ENCODE measurements at places on chromosomes 5 and 9.

DNA sequence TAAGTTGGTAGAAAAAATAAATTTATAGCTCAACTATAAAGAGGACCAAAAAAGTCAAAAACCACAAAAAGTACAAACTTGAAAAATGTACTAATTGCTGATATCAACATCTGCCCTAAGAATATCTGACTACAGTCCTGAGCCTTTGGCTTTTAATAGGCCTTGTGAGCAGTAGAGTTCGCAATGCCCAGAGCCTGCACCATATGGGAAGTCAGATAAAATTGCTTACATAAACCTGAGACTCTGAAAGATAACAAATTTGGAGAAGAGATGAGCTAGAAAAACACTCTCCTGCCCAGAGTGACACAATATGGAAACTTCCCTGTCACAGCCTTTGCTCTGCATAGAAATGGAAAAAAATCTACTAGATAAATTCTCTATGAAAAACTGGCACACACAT lies 368.0 kb upstream of the GRIN3A start:
- DNase-seq: no peak

GRCh38 chr9:136882109-136882946 lies 4.0 kb upstream of the TRAF2 start:
- no peak for DNase-seq

GRCh38 chr9:71980266-71981190 lies 69.1 kb downstream of the C9orf85 start:
- no peak for DNase-seq

DNA sequence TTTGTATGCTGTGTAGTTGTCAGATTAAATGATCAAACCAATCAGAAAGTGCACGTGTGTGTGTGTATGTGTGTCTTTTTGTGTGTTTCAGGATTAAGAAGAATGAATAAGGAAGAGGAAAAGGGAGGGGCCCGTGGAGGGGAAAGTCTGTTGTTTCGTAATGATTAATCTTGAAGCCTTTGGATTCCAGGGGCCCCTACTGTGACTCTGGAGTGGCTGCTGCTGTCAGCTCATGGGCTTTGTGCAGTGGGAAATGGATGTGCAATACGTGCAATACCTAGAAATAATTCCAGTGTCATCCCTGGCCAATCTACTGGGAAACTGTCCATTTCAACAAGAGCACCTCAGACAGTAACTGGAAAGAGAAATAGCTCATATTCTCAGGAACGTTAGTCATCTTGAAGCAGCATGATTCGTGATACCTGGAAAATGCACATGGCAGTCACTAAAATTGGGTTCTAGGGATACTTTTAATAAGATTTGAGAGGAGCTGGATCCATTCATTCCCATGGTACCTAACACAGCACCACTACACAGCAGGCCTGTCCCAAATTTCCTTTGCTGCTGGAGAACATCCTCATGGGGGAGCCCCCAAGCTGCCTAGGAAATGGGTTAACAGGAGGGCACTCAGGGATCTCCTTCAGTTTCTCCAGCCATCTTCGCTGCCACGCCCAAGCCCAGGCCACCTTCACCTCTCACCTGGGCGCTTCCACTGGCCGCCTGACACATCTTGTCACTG lies 186.3 kb downstream of the NR3C1 start:
- no peak for DNase-seq

DNA sequence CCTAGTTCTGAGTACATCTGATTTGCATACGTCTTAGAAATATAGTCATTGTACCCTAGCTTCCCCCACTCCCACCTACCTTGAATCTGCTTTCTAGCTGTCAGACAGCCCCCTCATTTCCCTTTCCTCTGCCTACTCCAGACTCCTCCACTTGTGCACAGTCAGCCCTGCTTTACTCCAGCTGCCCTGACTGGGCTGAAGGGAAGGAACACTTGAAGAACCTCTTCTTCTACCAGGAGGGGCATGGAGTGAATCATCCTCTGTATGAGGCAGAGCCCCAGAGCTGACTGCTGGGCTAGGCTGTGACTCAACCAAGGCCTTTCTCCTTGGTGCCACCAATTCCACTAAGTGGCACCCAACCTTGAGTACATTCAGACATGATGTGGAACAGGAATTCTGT lies 18.1 kb upstream of the ZFR start:
- DNase-seq: no peak

GRCh38 chr5:44511596-44511995 lies 122.4 kb upstream of the FGF10 start:
- no peak for DNase-seq

- no peak for DNase-seq
These were observed 327.2 kb downstream of the BNC2 start for GRCh38 chr9:16543225-16543624.

DNA sequence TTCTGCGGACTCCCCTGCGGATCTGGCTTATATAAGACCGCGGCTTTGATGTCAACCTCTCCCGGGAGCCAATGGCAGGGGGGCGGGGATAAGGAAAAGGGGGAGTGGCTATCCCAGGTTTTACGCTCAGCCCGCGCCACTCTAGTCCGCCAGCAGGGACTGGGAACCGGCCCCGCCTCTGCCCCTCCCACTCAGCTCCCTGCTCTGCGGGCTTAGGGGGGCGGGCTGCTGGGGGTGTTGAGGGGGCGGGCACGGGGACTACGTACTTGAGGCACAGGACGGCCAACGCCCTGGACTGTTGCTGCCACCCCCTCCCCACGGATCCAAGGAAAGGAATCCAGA lies at the start of gene HAND1:
TSS of gene HAND1 (minus strand) at position 4 of the 342 bp plus-strand sequence. CDS start 219 bp downstream, outside the sequence.
- no peak for DNase-seq

DNA sequence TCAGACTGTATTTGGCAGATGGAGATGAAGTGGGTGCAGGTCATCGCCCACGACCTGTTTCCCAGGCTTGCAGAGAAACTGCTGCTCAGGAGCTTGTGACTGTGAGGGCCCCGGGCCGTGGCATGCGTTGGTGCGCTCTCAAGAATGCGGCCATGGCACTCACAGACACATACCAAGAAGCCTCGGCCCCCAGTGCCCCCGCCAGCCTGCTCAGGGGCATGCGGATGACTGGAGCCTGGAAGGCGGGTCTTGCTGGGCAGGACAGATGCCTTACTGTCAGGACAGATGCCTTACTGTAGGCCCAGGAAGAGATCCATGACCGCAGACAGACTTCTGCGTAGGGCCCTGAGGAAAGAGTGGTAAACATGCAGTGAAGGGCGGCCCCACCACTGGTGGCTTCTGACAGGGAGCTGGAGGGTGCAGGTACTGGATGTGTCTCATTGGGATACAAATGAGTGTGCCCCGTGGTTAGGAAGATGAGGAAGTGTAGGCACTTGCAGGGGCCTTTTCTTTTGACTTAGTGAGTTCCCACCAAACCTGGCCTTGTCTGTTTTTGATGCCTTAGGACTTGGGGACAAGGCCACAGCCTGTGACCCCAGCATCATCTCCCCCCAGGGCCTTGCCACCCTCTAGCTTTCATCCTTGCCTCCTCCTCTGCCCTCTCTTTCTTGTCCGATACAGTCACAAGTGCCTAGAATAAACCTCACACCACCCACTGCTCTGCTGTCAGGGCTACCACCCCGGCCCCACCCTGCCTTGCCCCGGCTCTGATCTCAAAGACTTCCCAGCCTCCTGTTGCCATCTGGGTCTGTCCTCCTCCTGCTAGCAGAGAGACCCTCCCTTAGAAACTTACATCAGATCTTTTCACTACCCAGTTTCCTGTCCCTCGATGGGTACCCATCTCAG lies 68.8 kb upstream of the ABL1 start:
- DNase-seq: no peak

DNA sequence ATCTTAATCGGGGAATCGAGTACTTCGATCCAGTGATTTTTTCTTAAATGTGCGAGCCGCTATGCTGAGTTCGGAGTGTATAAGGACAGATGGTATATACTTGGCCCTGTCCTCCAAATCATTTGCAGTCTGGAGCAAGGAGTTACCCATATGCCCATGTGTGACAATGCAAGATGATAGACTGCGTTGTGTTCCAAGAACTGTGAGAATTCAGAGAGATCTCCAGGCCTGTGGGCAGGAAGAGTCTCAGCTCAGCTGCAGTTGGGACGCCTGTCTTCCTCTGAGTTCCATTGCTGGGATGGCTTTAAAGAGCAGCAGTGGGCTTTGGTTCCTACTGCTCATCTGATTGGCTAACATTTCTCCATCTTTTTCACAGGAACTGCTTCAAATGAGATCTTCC lies 106.6 kb downstream of the ADAMTS16 start:
- no peak for DNase-seq

DNA sequence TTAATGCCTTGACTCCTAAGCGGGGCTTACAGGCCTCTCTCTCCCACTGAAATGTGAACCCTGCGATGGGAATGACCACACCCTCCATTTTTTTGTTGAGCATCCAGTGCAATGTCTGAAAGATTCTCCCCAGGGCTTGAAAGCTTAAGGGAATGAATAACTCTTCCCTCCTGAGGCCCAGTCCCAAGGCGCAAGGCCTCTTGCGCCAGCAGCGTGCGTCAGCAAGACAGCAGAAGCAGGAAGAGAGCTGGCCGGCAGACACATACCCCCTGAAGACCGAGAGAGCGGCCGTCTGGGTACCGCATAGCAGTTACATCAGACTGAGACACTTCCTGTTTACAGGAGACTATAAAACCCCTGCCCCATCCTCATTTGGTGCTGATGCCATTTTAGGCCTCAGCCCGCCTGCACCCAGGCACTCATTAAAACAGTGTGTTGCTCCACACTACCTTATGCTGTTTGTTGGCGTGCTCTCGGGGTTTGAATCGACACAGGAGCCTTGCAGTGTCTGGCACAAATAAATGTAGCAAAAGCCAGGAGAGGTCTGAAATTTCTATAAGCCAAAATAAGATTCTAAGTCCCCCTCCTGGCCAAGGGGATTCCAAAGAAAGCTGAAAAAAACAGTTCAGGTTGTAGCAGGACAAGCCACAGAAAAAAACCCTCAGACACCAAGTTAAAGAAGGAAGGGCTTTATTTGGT lies 62.3 kb downstream of the GDNF start:
- peak; percentile 53 for DNase-seq

DNA sequence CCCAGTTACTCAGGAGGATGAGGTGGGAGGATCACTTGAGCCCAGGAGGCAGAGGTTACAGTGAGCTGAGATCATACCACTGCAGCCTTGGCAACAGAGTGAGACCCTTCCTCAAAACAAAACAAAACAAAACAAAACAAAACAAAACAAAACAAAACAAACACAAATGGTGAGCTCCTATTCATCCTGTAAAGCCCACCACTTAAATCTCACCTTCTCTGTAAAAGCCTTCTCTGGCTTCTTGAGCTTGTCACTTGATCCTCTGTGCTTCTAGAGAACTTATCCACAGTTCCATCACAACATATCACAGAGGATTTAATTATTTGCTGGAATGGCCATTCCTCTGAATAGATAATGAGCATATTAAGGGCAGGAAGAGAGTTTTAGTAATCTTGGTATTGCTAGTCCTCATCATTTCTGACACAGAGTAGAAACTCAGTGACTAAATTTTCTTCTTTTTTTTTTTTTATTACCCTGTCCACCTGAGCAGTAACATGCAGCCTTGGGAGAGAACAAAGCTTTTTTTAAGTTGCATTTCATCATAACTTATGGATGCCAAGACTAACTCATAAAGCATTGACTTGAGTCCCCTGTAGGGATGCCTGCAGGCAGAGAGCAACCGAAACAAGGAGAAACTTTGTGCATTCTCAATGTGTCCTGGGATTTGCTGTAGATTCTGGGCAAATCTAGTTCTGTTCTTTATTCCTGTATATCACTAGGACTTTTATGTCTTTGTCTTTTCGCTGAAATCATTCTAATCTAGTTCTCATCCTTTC lies 13.0 kb upstream of the HSPA9 start:
- DNase-seq: no peak

DNA sequence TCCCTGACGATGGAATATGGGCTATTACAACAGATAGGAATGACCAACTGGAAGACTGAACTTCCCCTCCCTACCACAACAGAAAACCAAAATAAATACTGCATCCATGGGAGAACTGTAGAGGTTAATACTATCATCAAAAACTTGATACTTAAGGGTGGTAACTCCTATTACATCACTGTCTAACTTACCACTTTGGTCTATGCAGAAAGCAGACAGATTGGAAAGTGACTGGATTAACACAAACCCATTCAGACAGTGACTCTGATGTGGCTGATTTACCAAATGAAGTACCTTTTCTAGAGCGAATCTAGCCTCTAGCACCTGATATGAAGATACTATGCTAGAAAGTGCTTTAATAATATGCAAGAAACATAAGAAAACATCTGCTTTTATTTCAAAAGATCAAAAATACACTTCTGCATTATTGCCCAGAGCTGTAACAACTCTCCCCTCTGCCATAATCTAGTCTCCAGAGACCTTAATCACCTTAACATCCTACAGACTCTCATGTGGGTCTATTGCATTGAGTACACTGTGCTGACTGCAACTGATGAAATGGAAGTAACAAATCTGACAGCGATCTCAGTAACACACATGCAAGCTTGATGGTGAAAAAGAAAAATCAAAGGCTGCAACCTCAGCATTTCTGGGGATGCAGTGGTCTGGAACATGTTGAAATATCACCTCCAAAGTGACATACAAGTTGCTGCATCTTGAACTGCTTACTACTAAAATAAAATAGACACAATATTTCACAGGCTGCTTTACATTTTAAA lies 62.7 kb downstream of the EPB41L4A start:
- no peak for DNase-seq

DNA sequence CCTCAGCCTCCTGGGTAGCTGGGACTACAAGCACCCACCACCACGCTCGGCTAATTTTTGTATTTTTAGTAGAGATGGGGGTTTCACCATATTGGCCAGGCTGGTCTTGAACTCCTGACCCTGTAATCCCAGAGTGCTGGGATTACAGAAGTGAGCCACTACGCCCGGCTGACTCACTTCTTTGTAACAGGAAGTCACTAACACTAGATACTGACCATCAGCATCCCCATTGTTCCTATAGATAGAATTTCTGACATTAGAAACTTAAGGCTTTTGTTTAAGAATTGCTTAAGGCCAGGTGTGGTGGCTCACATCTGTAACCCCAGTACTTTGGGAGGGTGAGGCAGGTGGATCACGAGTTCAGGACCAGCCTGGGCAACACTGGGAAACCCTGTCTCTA lies 42.2 kb downstream of the LEAP2 start:
- DNase-seq: no peak

DNA sequence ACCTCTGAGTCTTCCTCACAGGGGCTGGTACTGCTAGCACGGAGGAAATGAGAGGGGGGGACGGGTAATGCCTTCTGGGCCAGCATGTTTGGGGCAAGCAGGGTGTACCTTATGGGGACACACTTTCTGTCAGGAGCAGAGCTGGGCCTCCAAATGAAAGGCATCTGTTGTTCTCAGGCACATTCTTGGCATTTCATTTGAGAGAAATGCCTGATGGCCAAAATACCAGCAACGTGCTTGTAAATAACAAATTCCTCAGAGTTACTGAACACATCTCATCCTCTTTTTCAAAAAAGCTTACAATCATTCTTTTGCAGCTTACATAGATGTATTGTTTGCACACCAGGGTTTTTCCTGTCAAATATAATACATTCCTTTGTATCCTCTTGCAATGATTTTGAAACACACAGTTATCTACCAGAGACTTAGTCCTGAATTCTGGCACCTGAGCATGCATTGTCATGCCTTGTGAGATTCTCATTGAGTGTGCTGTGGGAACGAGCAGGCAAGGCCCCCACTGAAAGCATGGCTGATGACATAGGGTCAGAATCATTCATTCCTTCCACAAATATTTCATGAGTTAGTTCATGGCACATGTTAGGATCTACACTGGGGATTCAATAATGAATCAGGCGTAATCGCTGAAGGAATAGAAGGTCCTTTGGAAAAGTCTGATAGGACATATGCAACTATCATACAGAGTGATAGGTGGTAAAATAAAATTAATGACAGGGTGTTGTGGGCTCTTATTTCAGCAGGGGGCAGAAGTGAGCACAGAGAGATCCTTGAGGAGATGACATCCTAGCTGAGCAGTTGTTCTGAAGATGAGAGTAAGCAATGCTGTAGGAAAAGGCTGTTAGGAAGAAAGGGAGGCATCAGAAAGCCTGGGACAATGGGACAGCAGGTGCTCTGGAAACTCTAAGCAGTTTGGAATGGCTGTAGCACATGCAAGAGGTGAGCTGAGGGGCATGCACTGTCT lies 260.9 kb upstream of the TUT7 start:
- DNase-seq: no peak

Data from brain pericyte (primary cell).